Mesenchymal stem cell (in vitro differentiated cells and primary cell): ENCODE measurements at places on chromosomes 7 and 10.

DNA sequence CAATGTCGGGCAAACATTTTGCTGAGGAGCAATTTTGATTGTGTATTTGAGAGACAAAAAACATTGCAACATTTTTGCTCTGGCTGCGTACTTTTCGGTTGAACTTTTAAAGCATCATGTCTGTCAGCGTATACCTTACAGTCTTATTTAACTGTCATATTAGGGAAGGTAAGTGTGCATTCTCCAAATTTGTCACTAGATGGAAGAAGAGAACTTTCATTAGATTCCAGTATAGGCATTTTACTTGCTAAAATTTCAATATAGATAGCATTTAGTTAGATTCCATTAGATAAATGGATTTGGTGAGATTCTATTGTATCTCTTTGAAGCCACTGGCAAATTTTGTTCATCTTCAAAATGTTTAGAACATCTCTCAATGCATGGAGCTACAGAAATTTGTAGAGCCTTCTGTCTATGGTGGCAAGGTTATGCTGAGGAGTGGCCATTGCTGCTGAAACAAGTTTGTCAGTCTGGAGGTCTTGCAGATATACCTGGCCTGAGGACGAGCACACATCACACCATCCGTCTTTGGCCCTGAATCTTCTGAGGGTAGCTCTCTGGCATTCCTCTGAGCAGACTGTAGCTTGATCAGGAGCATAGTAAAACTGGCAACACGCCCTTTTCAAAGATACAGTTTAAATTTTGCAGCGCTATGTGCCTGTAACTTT lies 437.5 kb upstream of the MBL2 start:
- DNase-seq, result peak; percentile 29
- no peaks in the 10 kb centered on the region for H3K4me1 ChIP-seq

GRCh38 chr10:51596695-51597094 lies 102.7 kb downstream of the CSTF2T start:
- H3K27ac ChIP-seq, result no peak overlapping the region
- no peak overlapping the region for H3K4me3 ChIP-seq
- no peaks in the 10 kb centered on the region for H3K36me3 ChIP-seq
- H3K27me3 ChIP-seq, result no peaks in the 10 kb centered on the region

GRCh38 chr7:4775848-4776623 lies 613 bp downstream of the AP5Z1 start:
- H3K4me1 ChIP-seq, result peaks cover 18% of the 10 kb centered on the region
- peaks cover 26% of the 10 kb centered on the region for H3K36me3 ChIP-seq
- DNase-seq, result peak; percentile 64
- H3K27me3 ChIP-seq, result no peaks in the 10 kb centered on the region
- peak overlapping the region; percentile 86 for H3K27ac ChIP-seq
- peak overlapping the region; percentile 99 for H3K4me3 ChIP-seq

- peak; percentile 18 for DNase-seq
- no peak overlapping the region for H3K27ac ChIP-seq
- peak overlapping the region; percentile 80 for H3K4me3 ChIP-seq
- H3K27me3 ChIP-seq, result no peaks in the 10 kb centered on the region
- peaks cover 5% of the 10 kb centered on the region for H3K4me1 ChIP-seq
Measured at GRCh38 chr10:95693071-95693667, 558 bp downstream of the TCTN3 start.

GRCh38 chr7:78247910-78248689 lies 449.5 kb downstream of the PHTF2 start:
- H3K27me3 ChIP-seq, result no peaks in the 10 kb centered on the region
- no peak overlapping the region for H3K27ac ChIP-seq
- no peak for DNase-seq
- no peaks in the 10 kb centered on the region for H3K36me3 ChIP-seq
- H3K4me3 ChIP-seq, result no peak overlapping the region
- no peaks in the 10 kb centered on the region for H3K4me1 ChIP-seq

DNA sequence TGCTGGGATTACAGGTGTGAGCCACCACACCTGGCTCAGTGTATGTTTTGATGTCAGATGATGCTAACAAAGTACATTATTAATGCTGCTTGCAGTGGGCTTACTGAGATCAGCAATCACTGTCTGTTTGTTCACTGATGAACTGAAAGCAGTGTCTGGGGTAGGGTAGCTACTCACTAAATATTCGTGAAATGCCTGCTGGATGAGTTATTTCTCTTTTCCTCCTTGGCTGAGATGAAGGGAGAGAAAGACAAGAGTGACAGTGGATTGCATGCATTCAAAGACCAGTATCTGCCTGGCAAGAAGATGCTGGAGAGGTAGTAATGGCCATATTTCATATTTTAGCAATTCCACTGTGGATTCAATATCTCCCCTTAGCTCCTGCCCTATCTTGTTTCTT lies 32.3 kb downstream of the FAM107B start:
- peaks cover under 1% of the 10 kb centered on the region for H3K4me1 ChIP-seq
- no peak overlapping the region for H3K4me3 ChIP-seq
- no peak for DNase-seq
- no peak overlapping the region for H3K27ac ChIP-seq

DNA sequence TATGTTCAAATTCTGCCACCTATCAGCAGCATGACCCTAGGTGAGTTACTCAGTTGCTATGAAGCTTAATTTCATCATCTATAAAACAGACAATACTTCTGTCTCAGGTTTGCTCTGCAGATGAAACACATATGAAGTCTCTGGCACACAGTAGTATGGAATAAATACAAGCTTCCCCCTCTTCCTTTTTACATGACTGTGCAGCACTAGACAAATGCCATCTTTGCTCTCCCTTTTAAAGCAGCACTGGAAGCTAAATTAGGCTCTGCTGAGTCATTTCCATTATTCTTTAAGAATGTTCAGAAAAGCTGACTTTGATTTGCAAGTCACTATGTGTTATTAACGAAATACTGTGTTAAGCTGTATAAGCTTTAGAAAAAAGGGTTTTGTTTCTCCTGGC lies 40.7 kb upstream of the ANAPC16 start:
- H3K27ac ChIP-seq, result peak overlapping the region; percentile 52
- H3K4me1 ChIP-seq, result peaks cover 5% of the 10 kb centered on the region
- peak; percentile 57 for DNase-seq
- H3K36me3 ChIP-seq, result peaks cover 26% of the 10 kb centered on the region

GRCh38 chr7:130875265-130875741 lies 141.3 kb upstream of the KLF14 start:
- H3K27me3 ChIP-seq, result no peaks in the 10 kb centered on the region
- no peak overlapping the region for H3K4me3 ChIP-seq
- H3K36me3 ChIP-seq, result peaks cover 92% of the 10 kb centered on the region
- peak overlapping the region; percentile 75 for H3K27ac ChIP-seq
- peak; percentile 48 for DNase-seq
- H3K4me1 ChIP-seq, result peaks cover 22% of the 10 kb centered on the region

DNA sequence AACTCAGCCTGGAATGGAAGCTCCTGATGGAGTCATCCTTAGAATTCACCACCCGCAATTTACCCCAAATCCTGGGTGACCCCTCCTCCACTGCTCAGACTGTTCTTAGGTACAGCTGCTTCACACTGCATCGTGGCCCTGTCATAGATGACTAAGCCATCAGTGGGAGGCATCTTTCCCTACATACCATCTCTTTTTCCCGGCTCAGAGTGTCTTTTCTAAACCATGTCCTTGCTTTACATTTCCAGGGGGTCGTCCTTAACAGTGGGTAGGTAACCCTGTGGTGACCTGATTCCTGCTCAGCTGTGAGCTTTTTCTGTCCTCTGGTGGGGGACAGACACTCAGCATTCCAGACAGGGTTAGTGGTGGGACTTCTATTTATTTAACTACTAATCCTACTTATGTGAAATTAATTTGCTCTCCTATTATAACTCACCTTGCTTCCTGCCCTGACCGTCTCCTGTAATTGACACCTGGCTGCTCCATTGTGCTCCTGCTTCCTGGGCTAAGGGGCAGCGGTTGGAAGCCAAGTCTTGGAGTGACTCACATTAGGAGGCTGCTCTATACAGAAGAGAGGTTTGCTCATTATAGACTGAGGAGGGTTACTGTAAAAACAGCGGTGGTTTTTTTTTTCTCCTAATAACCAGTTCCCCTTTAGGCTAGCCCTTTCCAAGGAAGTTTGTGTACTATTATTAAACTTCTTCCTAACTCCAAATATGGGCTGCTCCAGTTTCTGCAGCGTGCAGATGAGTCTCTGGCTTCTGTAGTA lies 40.6 kb downstream of the PYROXD2 start:
- no peak overlapping the region for H3K27ac ChIP-seq
- no peak overlapping the region for H3K4me3 ChIP-seq
- no peaks in the 10 kb centered on the region for H3K27me3 ChIP-seq

DNA sequence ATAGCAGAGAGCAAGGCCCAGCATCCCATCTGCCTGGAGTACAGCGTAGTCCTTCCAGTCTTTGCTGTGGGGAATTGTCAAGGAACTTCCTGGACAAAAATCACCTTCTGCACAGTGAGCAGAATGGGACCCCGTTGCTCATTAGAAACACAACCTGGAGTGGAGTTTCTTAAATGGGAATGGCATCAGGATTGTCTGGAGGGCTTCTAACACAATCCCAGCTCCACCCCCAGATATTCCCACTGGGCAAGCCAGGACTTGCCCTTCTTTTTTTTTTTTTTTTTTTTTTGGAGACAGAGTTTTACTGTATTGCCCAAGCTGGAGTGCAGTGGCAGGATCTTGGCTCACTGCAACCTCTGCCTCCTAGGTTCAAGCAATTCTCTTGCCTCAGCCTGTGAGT lies 356.4 kb downstream of the GALNT17 start:
- peak; percentile 16 for DNase-seq
- H3K27me3 ChIP-seq, result no peaks in the 10 kb centered on the region
- H3K4me1 ChIP-seq, result peaks cover 3% of the 10 kb centered on the region
- H3K27ac ChIP-seq, result no peak overlapping the region
